ENCODE measurements at places on chromosomes 6 and 20.

- no peak for DNase-seq
Measured at GRCh38 chr6:108897371-108897770, 49.1 kb downstream of the ARMC2 start.

GRCh38 chr20:33071198-33071597 lies 8.2 kb upstream of the BPIFB4 start:
- no peak for DNase-seq

GRCh38 chr20:60065741-60066437 lies 107.7 kb downstream of the CDH26 start:
- DNase-seq = no peak

DNA sequence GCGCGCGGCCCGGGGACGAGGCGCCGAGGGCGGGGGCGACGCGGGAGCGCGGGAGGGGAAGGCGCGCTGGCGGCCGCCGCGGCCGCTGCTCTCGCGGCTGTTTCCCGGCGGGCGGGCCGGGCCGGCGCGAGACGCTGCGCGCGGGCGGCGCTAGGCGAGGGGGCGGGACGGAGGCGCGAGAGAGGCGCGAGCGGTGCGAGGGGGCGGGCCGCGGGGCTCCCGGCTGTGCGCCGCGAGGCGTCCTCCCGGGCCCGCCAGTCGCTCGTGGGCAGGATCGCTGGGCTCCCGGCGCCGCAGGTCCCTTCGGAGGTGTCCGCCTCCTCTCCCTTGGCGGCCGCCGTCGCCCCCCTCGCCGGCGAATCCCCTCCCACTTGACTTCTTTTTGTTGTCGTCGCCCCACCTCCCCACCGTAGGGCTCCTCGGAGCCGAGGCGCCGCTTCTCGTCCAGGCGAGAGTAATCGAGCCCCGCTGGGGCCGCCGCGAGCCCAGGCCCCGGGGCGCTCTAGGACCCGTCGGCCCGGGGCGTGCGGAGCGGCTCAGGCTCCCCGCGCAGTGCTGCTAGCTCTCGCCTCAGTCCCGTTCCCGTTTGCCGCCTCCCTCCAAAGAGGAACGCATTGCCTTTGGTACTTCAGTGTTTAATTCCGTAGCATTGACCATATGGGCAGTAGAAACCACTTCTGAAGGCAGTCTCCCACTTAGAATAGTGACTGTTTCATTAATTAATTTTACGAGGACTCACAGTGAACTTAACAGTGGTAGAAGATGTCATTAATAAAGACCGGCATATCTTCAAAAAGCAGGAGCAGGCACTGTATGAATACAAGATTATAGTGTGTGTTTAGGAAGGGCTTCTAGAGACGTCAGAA lies at the start of gene RANBP9:
TSS of gene RANBP9 (minus strand) at position 103 of the 866 bp plus-strand sequence. CDS start 330 bp downstream, outside the sequence.
- DNase-seq = no peak

DNA sequence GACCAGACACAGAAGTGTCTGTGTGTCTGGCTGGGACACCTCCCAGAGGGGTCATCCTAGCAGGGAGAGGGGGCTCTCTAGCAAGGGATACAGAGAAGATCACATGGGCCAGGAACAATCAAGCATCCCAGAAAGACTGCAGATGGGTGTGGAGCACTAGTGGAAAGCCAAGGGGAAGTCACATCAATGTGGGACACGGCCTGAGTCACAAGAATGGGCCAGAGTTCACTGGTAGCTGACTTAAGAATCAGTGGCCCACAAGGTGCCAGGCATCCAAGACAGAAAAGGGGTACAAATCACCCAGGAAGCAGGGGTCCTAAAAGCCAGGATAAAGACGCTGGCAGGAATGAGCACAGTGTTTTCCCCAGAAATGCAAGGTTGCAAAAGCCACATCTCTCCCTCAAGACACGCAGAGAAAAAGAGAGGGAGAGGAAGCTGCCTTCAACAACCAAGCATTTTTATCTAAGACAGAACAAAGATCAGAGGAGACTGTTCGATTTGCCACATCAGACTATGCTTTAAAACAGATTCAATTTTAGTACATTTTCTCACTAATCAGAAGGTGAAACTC lies 113.6 kb upstream of the DST start:
- no peak for DNase-seq

- no peak for DNase-seq
Measured at GRCh38 chr6:117917176-117917575, 10.1 kb downstream of the SLC35F1 start.

DNA sequence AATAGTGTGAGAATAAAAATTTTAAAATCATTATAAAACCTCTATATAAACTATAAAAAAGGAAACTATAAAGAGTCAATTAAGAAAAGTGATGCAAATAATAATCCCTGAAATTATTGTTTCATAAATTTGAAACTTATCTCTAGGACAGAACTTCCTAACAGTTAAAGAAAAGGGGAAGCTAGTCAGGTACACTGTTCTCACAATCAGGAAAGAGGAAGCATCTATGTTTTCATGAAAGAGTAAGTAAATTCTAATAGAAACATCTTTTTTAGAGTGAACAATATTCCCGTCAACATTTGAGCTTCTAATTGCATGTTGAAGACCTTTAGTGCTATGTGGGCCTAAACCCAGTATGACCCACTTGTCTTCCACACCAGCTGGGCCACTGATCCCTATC lies 1.2 kb upstream of the ADGRF1 start:
- no peak for DNase-seq
